ENCODE measurements at places on chromosomes 7 and 10. TPM values are rescaled to one million over a fixed set of nuclear protein-coding genes. Genes with fewer than 3 reads are reported as not detected.

STK31 gene
- not detected for total RNA-seq

PRKAR1B gene
- 28.0 TPM for total RNA-seq

MARVELD1 gene
- 2.9 TPM for total RNA-seq

HKDC1 gene
- total RNA-seq, result 1.1 TPM

AKR1C8 gene
- 0.33 TPM for total RNA-seq

- H3K4me3 ChIP-seq, result no peak overlapping the region
- DNase-seq, result no peak
- H3K36me3 ChIP-seq, result no peaks in the 10 kb centered on the region
- H3K27ac ChIP-seq, result no peak overlapping the region
- no peaks in the 10 kb centered on the region for H3K27me3 ChIP-seq
These were observed 256.9 kb downstream of the ABCA13 start for GRCh38 chr7:48428091-48428684.

- peak overlapping the region; percentile 91 for H3K4me3 ChIP-seq
- no peak overlapping the region for H3K27ac ChIP-seq
- H3K27me3 ChIP-seq, result no peaks in the 10 kb centered on the region
- H3K36me3 ChIP-seq, result peaks cover 6% of the 10 kb centered on the region
- DNase-seq, result no peak
These were observed 2.7 kb downstream of the WASL start for GRCh38 chr7:123746055-123746454.

DNA sequence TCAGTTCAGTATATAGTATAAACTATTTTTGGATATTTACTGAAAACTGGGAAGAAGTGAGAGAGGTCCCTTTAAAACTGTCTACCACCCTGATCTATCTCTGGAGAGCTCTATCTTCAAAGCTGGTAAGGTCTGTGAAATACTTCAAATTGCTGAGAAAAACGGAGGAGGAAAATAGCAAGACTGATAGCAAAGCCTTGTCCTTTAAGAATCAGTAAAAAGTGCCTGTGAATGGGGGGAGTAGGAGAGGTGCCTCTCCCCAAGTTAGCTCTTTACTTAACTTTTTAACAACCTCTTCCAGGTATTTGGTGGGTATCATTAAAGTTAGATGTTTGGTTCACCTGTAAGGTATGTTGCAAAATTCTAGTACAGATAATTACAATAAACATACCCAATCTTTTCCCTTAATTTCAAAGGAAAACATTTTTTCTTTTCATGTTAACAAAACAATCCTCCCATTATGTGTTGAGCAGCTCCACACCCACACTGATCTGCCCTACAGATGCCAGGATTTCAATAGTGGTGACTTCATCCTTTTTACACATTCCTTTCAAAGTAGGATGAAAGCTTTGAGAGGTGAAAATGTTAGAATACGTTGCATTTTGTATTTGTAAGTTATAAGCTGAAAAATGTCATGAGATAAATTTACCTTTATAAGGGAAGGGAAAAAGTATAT, 149.2 kb downstream of the CRPPA start:
- no peaks in the 10 kb centered on the region for H3K36me3 ChIP-seq
- DNase-seq, result no peak
- H3K27ac ChIP-seq, result no peak overlapping the region
- no peaks in the 10 kb centered on the region for H3K27me3 ChIP-seq

GRCh38 chr10:77006836-77007511, 630.6 kb downstream of the KCNMA1 start:
- no peak overlapping the region for H3K4me3 ChIP-seq
- H3K4me1 ChIP-seq, result no peaks in the 10 kb centered on the region
- no peak overlapping the region for H3K27ac ChIP-seq
- no peak for DNase-seq
- H3K27me3 ChIP-seq, result no peaks in the 10 kb centered on the region
- H3K36me3 ChIP-seq, result no peaks in the 10 kb centered on the region

GRCh38 chr7:140678081-140678815, 5.5 kb downstream of the ADCK2 start:
- H3K36me3 ChIP-seq, result peaks cover 39% of the 10 kb centered on the region
- H3K4me1 ChIP-seq, result peaks cover 26% of the 10 kb centered on the region
- no peak overlapping the region for H3K4me3 ChIP-seq
- no peaks in the 10 kb centered on the region for H3K27me3 ChIP-seq
- no peak overlapping the region for H3K27ac ChIP-seq

- no peak overlapping the region for H3K4me3 ChIP-seq
- no peaks in the 10 kb centered on the region for H3K36me3 ChIP-seq
- H3K27ac ChIP-seq, result no peak overlapping the region
- no peaks in the 10 kb centered on the region for H3K4me1 ChIP-seq
- no peak for DNase-seq
- no peaks in the 10 kb centered on the region for H3K27me3 ChIP-seq
These were observed 69.3 kb downstream of the ETV1 start for GRCh38 chr7:13920053-13920697.

GRCh38 chr10:63247771-63248170, 114.6 kb downstream of the NRBF2 start:
- H3K4me1 ChIP-seq, result peaks cover 47% of the 10 kb centered on the region
- H3K4me3 ChIP-seq, result no peak overlapping the region
- H3K27me3 ChIP-seq, result no peaks in the 10 kb centered on the region
- no peak overlapping the region for H3K27ac ChIP-seq
- no peak for DNase-seq

DNA sequence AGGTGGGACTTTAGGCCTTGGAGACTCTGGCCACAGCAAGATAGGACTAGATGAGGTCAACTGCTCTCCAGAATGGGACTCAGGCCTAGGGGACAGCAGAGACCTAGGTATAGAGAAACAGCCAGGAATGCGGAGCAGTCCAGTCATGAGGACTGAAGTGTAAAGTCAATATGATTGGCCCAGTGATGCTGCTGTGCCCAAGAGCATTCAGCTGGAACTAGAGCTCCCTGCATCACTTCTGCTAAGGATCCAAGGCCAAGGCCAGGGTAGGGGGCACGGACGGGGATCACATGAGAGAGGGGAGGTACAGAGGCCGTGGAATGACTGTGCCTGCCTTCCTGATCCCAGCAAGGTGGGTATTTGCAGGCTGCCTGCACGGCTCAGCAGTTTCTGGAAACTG, 237.9 kb downstream of the FRMD4A start:
- H3K4me3 ChIP-seq, result no peak overlapping the region
- no peaks in the 10 kb centered on the region for H3K27me3 ChIP-seq
- DNase-seq, result no peak
- no peak overlapping the region for H3K27ac ChIP-seq
- no peaks in the 10 kb centered on the region for H3K4me1 ChIP-seq

DNA sequence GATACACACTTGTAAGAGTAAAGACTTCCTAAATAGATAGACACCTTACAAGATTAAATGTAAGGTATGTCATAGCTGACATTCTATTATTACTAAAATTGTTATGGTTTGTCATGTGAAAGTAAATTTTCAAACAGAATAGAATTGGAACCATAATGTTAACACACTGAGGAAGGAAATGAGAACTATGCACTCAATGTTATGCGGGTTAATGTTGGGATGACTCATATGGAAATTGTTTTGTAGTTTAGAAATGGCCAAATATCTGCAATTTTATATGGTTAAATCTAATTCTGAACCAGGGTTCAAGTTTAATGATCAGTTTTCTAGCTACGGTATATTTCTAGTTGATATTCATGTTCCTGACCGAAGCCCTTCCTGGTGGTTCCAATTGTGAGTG, 214.2 kb upstream of the ADO start:
- H3K4me3 ChIP-seq, result no peak overlapping the region
- peaks cover 2% of the 10 kb centered on the region for H3K4me1 ChIP-seq
- no peaks in the 10 kb centered on the region for H3K36me3 ChIP-seq
- H3K27me3 ChIP-seq, result peaks cover 4% of the 10 kb centered on the region
- no peak overlapping the region for H3K27ac ChIP-seq

- no peak for DNase-seq
- peaks cover 1% of the 10 kb centered on the region for H3K27me3 ChIP-seq
- no peak overlapping the region for H3K4me3 ChIP-seq
- no peak overlapping the region for H3K27ac ChIP-seq
These were observed 48.4 kb upstream of the CUL1 start for GRCh38 chr7:148650232-148650858.

GRCh38 chr10:19847321-19847720, 31.1 kb downstream of the PLXDC2 start:
- DNase-seq, result no peak
- H3K4me1 ChIP-seq, result no peaks in the 10 kb centered on the region
- H3K4me3 ChIP-seq, result no peak overlapping the region
- H3K36me3 ChIP-seq, result no peaks in the 10 kb centered on the region
- H3K27ac ChIP-seq, result no peak overlapping the region

DNA sequence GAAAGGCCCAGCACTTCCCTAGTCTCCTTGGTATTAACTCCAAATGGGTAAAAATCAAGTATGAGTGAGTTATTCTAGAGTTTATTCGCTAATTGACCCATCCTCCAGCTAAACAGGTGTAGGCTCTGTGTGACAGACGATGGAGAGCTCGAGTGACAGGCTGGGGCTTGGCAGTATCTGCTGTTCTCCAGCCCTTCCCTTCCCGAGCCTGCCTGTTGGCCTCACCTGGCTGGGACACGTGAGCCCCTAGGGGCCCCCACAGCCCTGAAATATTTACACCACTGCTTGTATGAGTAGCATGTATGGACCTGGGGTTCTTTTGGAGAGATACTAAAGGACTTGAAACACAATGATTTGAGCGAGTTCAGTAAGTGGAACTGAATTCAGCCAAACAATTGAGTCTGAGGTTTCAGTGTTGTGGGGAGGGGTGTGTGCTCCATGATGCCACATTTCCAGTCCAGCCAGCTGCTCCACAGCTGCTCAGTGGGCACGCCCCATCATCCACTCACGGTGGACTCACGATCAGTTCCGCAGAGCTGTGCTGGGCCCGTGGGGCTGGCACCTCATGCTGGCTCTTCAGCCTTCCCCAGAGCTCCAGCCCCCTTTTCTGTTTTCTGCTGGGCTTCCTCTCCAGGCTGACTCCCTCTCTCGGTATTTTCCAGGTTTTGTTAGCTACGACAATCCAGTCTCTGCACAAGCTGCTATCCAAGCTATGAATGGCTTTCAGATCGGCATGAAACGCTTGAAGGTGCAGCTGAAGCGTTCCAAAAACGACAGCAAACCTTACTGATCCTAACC, 283.0 kb downstream of the USP6NL start:
- peak overlapping the region; percentile 63 for H3K27ac ChIP-seq
- H3K36me3 ChIP-seq, result peaks cover 54% of the 10 kb centered on the region
- no peak overlapping the region for H3K4me3 ChIP-seq
- no peak for DNase-seq

Data from activated CD4-positive, alpha-beta memory T cell treated with anti-CD3 and anti-CD28 coated beads for 36 hours (primary cell).